ENCODE measurements at places on chromosomes 5 and 9. TPM values are rescaled to one million over a fixed set of nuclear protein-coding genes. Genes with fewer than 3 reads are reported as not detected.

DNA sequence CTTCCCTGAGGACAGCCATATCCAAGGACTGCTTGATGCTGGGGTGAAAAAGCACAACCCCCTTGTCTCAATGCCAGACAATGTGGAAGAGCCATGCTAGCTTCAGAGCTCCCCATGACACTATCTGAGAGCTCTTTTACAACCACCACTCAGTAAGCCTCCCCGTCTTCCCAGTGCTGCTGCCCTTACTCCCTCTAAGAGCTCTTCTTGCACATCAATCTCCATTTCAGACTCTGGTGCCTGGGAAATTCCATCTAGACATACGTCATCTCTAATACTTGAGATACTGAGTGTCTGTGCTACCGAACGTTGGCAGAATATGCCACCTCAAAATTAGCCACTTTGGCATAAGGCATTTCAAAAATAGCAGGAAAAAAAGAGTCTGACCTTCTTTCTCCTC, 94.5 kb downstream of the EDIL3 start:
- no peak for DNase-seq

DNA sequence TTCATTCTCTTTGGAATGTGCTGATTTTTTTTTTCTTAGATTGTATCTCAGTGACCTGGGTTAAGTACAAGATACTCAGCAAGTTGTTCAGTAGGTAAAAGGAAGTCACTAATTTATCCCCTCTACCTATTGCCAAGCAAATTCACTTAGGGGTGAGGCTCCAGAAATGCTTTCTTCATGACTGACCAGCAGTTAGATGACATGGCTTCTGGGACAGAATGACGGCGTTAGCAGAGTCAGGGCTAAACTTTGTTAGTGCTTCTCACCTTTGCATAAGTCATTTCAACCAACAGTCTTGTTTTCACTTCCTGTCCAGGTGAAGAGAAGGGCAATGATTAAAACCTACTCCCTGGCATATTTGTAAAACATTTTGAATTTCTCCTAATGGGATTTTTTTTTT, 20.2 kb upstream of the MTAP start:
- DNase-seq = no peak

DNA sequence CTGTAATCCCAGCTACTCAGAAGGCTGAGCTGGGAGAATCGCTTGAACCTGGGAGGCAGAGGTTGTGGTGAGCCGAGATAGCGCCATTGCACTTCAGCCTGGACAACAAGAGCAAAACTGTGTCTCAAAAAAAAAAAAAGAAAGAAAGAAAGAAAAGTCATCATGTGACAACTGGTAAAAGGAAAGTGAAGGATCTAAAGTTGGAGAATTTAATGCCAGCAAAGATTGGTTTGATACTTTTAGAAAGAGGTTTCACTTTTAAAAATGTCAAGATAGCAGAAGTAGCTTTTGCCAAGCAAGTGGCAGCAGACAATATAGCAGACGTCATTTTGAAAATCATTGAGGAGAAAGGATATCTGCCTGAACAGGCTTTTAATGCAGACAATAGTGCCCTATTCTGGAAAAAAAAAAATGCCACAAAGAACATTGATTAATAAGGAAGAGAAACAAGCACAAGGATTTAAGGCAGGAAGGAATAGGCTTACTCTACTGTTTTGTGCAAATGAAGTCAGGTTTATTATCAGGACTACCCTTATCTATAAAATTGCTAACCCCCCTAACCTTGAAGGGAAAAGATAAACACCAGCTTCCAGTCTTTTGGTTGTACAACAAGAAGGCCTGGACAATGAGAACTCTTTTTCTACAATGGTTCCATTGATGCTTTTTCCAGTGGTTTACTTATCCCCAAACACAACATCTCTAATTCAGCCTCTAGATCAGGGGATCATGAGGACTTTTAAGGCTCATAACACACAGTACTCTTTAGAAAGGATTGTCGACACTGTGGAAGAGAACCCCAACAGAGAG, 12.0 kb downstream of the PKD2L2 start:
- no peak for DNase-seq

DNA sequence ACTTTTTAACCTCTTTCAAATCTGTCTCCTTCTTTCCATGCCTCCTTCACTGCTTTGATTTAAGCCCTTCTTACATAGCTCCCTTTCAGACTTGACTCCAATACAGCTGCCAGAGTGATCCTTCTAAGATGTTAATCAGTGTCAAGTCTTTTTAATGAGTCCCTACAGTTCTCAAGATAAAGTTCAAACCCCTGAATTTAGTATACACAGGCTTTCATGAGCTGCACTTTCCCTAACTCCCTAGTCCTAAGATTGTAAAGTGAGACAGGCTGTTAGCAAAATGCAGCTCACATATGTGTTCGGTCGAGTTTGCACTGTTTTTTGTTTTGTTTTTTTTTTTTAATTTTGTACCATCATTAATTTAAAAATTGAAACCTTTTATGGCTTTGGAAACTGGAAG, 190.4 kb upstream of the VCAN start:
- no peak for DNase-seq

- no peak for DNase-seq
These were observed 193.8 kb downstream of the C9orf50 start for GRCh38 chr9:129427149-129427548.

DNA sequence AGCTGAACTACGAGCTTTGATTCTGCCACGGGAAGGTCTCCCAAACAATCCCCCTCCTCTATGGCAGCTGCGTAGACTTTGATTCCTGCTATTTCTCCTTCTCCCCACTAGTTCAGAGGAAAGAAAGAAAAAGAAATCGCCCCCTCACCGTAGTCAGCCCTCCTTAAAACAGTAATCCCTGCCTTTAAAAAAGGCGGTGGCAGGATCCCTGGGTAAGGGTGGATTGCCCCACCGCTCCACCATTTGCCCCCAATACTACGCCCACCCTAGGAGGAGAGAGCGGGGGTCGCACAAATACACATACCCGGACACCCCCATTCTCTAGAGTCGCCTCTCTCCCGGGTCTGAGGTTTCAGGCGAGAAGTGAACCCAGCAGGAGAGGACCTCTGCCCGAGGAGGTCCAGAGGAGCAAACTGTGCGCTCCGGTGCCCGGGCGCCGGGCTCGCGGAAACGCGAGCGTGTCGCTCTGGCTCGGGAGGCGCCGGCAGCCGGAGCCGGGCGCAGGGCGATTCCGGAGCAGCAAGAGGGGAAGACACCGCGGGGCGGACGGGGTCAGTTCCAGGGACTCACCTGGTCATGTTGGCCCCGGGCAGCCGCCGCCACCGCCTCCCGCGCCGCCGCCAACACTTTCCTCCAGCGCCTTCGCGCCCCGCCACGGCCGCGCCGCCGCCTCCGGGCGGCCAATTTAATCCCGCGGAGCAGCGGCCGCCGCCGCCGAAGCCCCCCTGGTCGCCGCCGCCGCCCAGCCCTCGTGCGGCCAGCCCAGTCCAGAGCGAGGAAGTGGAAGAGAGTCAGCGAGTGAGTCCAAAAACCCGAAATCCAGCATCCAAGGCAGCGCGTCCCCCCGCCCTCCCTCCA, 1057.7 kb upstream of the DMAC1 start:
- no peak for DNase-seq

GRCh38 chr5:76542887-76543690, 80.1 kb downstream of the F2RL2 start:
- DNase-seq = peak; percentile 63

DNA sequence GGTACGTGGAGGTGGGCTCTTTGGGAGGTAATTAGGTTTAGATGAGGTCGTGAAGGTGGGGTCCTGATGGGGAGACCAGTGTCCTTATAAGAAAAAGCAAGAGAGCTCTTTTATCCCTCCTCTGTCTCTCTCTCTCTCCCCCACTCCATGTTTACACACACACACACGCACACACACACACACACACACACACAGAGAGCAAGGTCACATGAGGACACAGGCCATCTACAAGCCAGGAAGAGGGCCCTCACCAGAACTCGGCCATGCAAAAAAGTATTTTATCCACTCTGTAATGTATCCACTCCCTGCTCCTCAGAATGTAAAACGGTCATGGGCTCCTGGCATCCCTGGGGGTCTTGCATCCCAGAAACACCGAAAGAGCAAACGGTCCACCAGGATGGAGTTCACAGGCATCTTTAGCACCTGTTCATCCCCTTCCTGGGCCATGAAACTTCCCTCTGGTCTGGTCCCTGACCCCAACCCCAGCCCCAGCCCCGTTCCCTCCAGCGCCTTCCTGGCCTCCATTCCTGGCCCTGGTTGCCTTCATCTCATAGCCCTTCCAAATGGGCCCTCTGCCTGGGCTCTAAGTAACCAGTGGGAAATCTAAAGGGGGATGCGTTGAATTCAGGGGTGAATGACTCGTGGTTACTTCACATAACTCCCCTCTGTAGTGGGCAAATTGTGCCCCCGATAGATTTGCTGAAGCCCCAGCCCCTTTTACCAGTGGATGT, 88.8 kb downstream of the NSUN2 start:
- DNase-seq = no peak

GRCh38 chr9:10366171-10366779, 246.5 kb downstream of the PTPRD start:
- DNase-seq = no peak

- no peak for DNase-seq
These were observed 123.0 kb upstream of the GNA14 start for GRCh38 chr9:77771171-77771570.

CDKN2A gene
- 16.6 TPM for total RNA-seq

CKS2 gene
- total RNA-seq = 206 TPM

KCNN2 gene
- not detected for total RNA-seq

TENT4A gene
- total RNA-seq = 41.9 TPM

CARD6 gene
- 5.2 TPM for total RNA-seq

IL7R gene
- 533 TPM for total RNA-seq
